Hematopoietic multipotent progenitor cell (in vitro differentiated cells): ENCODE measurements at places on chromosomes 5 and 9.
A peak's percentile ranks its signal among the peaks of the same experiment; 100 is the strongest.

GRCh38 chr9:19161257-19162025, 34.1 kb upstream of the PLIN2 start:
- peak; percentile 82 for DNase-seq

GRCh38 chr5:111997711-111998110, 240.7 kb upstream of the NREP start:
- no peak for DNase-seq

GRCh38 chr5:144525000-144525399, 354.3 kb downstream of the KCTD16 start:
- no peak for DNase-seq

- DNase-seq: no peak
Measured at GRCh38 chr9:134061688-134062371, 6.0 kb downstream of the BRD3 start.

GRCh38 chr5:115575167-115576070, 26.9 kb downstream of the TICAM2 start:
- no peak for DNase-seq

- DNase-seq: no peak
Measured at GRCh38 chr9:25350011-25350410, 328.2 kb downstream of the TUSC1 start.

GRCh38 chr5:36535378-36535777, 71.0 kb upstream of the SLC1A3 start:
- no peak for DNase-seq

GRCh38 chr5:31887556-31887955, 248.6 kb downstream of the PDZD2 start:
- no peak for DNase-seq

GRCh38 chr5:172142709-172143215, 45.3 kb downstream of the STK10 start:
- DNase-seq: no peak

- DNase-seq: no peak
Measured at GRCh38 chr5:91794455-91794854, 411.3 kb upstream of the ARRDC3 start.

- no peak for DNase-seq
Measured at GRCh38 chr9:70979966-70980365, 141.5 kb downstream of the TRPM3 start.

- DNase-seq: no peak
Measured at GRCh38 chr9:101586651-101587050, 8.1 kb downstream of the PPP3R2 start.

GRCh38 chr5:178995341-178995690, 196 bp upstream of the GRM6 start:
- DNase-seq: no peak

DNA sequence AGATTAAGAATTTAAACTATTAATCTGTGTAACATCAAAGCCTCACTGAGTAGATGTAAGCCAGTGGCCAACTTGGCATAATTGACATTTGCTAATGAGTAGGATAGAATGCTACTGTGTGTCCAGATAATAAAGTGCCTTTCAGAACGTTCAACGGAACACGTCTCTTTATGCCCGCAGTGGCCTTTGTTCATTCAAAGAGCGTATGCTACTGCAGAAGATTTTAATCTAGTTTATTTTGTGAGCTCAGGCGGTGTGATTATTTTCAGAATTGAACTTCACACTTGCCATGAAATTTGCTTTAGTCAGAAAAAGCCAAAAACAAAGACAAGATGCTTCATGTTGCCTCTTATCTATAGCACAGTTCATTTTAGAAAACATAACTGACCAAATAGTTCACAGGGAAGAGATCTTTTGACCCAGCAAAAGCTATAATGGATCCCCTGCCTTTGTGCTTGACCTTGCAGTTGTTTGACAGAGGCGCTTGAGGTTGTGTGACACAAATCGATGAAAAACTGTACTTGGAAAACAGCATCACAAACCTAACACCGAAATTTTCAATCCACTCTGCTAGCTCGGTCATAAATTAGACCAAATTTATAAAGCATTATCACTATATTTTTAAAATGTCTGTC, 530.9 kb upstream of the TYRP1 start:
- DNase-seq: no peak

DNA sequence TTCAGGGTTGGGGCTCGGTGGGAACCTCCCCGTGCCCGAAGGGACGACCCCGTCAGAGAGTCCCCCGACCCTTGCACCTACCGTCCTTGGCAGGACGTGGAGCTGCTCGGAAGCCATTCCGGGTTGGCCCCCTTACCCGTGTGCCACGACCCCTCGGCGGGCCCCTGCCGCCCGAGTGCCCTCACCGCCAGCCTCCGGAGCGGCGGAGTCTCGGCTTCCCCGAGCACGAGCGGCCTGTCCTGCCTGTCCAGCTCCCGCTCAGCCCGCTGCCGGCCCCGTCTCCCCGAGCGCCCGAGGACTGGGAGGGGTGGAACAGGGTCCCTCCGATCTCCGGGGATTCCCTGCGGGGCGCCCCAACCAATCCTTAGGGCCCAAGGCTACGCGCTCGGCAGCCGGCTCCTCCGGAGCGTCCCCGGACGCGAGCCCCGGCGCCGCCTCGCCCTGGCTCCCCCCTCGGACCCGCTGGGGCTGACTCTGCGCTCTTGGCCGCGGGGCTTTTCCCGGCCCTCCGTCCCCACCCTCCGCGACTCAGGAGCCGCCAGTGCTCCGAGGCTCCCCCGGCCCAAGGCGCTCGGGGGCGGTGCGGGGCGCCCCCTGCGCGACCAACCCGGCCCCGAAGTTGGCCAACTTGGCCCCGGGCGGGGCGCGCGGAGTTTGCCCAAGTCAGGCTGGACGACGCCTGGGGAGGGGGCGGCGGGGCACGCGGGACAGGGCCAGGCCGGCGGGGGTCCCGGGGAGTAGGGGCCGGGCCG, 654 bp downstream of the ADAMTS2 start:
- DNase-seq: no peak

GRCh38 chr9:512555-513272, 298.0 kb downstream of the DOCK8 start:
- DNase-seq: no peak

DNA sequence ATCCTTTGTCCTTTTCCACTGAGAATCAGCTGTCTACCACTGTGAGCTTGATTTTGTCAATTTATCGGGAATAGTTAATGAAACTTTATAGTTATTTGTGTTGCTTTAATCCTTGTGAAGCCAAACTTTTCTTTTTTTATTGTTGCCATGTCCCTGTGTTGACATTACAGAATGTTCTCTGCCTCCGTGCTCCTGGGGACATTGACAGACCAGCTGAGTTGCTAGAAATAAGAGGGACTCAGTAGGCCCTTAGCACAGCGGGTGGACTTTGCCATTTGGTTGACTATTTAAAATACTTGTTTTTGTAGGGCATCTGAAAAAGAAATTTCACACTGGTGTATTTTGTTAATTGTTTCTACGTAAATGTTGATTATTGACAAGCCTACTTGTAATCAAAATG, 70.5 kb downstream of the IL31RA start:
- DNase-seq: no peak

GRCh38 chr5:113092683-113093082, 116.1 kb downstream of the DCP2 start:
- DNase-seq: no peak

DNA sequence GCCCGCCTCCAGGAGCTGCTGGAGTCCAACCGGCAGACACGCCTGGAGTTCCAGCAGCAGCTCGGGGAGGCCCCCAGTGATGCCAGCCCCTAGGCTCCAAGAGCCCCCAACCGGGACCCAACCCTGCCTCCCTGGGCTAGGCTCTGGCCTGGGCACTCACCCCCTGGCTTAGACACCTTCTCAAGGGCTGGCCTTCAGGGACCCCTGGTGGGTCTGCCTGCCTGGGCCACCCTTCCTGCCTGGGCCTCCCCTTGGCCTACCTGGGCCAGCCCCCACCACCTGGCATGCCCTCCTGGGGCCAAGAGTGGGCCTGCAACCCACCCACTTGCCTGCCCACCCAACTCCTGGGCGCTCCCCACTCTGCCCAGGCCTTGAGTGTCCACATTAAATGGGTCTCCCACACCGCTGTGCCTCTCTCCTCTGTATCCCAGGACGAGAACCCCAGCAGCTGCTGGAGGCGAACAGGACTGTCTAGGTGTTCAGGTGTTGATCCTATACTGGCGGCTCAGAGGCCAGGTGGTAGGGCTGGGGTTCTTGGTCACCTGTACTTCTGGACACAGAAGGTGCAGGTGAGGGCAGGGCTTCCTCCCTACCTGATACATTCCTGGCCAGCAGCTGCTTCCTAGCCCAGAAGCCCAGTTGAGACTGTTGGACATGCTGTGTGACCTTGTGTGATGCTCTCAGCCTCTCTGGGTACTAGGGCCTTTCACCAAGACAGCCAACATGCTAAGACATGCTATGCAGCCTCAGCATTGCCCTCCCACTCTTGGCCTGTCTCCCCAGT, 3.6 kb downstream of the BBLN start:
- DNase-seq: no peak

- DNase-seq: no peak
Measured at GRCh38 chr9:1235650-1236049, 185.5 kb downstream of the DMRT2 start.

GRCh38 chr5:160357861-160358411, 12.5 kb downstream of the C1QTNF2 start:
- no peak for DNase-seq

GRCh38 chr9:35758475-35759050, 4.5 kb upstream of the MSMP start:
- no peak for DNase-seq

- no peak for DNase-seq
Measured at GRCh38 chr9:82410866-82411265, 422.3 kb downstream of the SPATA31D1 start.

DNA sequence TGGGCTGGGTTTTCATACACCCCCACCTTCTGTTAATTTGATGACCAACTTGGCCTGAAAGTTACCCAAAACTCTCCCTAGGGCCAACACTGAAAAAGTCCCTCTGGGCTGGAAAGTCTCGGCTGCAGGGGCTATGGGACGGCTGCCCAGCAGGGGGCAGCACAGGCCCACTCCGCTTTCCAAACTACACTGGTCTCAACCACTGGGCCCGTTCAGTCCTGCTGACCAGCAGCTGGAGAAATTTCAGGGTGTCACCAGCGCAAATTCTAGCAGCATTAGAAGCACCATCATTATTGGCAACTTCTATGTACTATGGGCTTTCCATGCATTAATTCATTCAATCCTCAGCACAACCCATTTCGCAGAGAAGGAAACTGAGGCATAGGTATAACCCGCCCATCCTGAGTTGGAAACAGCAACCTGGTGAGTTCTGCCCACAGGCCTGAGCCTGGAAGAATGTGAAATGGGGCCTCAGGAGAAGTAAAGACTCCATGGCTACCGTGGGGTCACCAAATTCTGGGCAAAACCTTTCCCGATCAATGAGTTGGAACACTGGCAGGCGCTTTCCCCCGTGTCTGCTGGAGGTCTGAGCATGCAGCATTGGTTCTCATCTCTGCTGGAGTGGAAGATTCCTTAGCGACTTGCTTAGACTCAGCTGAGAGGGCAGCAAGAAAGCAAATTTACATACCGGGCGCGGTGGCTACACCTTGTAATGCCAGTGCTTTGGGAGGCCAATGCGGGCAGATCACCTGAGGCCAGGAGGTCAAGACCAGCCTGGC, 9.7 kb downstream of the ORM2 start:
- peak; percentile 37 for DNase-seq

GRCh38 chr5:10946050-10946449, 185.0 kb upstream of the DAP start:
- no peak for DNase-seq

GRCh38 chr9:14275331-14275730, 38.6 kb downstream of the NFIB start:
- DNase-seq: no peak

- no peak for DNase-seq
Measured at GRCh38 chr5:43197535-43197934, 5.5 kb downstream of the NIM1K start.

GRCh38 chr9:4980086-4980727, 4.9 kb upstream of the JAK2 start:
- DNase-seq: no peak

- DNase-seq: no peak
Measured at GRCh38 chr5:132076983-132077382, 3.4 kb downstream of the CSF2 start.

- DNase-seq: peak; percentile 54
Measured at GRCh38 chr5:177403102-177403791, 2.8 kb upstream of the PFN3 start.

GRCh38 chr9:129486756-129487657, 133.9 kb downstream of the C9orf50 start:
- DNase-seq: no peak

- DNase-seq: peak; percentile 44
Measured at GRCh38 chr9:100087218-100087617, 11.6 kb downstream of the ERP44 start.

DNA sequence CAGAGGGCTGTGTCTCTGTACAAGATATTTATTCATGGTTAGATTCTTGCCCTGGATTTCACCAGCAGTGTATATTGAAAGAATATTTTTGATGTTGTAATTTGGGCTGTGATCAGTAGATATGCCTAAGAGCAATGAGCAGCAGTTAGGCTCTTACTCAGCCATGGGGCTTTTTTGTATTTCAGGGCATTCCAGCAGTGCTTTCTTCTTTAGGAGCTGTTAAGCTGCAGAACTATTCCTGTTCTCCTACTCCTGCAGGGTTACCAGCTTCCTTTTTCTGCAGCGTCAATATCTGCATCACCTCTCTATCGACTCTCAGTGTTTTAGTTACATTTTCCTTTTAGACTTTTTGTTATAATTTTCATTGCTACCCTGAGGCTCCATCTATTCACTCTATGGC, 206.2 kb downstream of the SLCO4C1 start:
- DNase-seq: no peak

DNA sequence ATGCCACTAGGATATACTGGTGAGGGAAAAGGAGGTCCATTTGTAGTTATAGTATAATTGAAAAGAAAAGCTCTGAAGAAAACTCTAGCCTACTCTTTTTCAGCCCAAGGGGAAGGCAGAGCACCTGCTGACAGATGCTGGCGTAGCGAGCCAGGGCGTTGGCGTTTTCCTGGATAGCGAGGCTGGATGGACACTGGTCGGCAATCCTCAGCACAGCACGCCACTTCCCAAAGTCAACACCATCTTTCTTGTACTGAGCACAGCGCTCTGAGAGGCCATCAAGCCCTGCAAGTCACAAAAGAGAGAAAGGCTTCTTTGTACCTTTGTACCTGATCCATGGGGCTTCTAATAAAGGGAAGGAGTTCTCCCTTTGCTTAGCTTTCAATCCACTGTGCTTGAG, 8.2 kb downstream of the ALDOB start:
- DNase-seq: no peak

GRCh38 chr5:171168171-171168570, 140.9 kb upstream of the TLX3 start:
- DNase-seq: no peak

DNA sequence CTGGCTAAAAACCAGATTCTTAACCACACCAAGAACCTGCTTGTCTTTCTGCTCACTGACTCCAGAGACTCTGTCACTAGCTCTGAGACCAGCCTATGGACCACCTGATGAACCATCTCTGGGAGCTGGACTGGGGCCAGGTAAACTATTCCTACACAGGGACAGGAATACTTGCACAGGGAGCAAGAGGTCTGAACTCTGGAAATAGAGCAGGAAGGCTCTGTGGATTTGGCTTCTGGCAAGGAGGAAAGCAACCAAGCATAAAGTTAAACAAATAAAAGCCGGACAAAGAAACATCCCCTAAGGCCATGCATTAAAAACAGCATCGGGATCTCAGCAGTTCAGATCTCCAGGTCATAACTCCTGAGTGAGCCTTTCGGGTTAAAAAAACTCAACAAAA, 5.6 kb upstream of the SPARC start:
- no peak for DNase-seq

- DNase-seq: no peak
Measured at GRCh38 chr9:134395737-134396257, 69.5 kb downstream of the RXRA start.
